ENCODE measurements at places on chromosomes 6 and 20.

DNA sequence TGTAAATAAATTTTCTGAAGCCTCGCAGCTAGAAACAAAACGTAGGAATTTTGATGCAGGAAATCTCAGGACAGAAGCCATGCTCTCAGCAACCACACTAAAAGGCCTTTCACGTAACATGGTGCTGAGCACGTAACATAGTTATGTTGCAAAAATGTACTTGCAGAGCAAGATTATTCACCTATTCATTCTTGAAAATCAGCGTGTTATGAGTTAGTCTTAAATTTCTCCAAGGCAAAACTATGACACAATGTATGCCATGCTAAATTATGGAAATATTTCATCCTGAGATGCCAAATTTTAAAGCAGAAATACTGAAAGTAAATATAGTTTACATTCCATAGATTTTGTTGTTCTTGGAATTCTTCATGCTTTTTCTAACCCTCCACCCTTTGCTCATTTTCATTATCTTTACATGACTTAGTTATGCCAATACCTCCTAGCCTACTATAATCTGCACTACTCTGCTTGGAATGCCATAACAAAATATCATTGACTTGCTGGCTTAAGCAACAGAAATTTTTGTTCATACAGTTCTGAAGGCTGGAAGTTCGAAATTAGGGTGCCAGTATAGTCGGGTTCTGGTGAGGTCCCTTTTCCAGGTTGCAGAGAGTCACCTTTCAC lies 179.8 kb upstream of the BMP5 start:
- DNase-seq, result no peak

DNA sequence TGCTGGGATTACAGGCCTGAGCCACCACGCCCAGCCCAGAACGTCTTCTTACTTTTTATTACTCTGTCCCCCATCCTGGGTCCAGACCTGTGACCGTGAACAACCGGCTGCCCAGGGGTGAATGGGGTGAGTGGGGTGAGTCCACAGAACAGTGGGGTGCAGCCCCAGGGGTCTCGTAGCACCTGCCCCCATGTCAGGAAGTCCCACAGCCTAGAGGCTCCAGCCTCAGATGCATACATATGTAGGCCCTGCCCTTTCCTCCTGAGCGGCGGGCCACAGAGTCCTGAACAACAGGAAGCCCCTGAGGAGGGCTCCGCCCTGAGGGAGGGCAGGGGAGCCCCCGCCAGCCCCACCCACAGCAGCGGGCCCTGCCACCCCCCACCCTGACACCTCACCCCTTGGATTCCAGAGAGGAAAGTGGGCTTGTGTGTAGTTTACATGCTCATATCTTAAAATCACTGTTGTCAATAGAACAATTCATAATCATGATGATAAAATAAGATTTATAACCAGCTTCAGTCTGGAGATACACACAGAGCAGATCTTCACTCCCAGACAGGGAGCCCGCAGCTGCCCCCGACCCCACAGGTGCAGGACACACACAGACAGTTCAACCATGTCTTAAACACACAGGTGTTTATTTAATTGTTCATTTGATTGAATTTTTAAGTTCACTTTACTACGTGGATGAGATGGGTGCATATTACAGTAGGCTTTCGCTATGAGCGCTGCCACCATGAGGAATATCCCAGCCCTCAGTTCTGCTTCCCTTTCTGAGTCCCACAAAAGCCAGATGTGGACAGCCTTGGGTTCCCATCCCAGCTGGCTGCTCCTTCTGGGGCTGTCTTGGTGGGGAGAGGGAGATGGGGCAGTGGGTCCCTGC lies 12.4 kb upstream of the GMEB2 start:
- no peak for DNase-seq

- no peak for DNase-seq
These were observed 46.7 kb downstream of the TIAM2 start for GRCh38 chr6:155041741-155042279.

GRCh38 chr6:96162711-96163120 lies 146.9 kb downstream of the FUT9 start:
- DNase-seq, result no peak

DNA sequence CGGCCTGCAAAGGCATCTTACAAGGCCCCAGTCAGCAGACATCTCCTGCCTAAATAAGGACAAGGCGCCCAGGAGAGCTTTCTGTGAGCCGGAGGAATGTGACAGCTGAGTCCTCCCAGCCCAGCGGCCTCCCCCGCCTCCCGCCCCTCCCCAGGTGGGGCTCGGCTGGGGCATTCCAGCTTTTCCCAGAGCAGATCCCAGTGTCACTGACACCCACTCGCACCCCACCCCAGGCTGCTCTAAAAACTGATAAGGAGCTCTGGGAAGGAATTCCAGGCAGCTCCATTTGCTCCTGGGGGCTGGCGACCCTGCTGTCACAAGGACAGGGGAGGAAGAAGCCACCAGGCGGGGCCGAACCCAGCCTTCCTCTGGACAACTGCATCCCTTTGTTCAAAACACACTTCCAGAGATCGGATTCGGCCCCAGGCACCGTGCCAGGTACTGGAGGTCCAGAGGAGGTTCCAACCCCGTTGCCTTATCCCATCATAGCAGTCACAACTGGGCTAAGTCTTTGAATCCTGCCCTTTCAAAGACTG lies 49.7 kb downstream of the JPH2 start:
- no peak for DNase-seq
